ENCODE measurements at places on chromosomes 12 and 14.

GRCh38 chr12:7934889-7935492, 996 bp downstream of the SLC2A3 start:
- no peak for DNase-seq

GRCh38 chr12:64691795-64692583, 67.2 kb downstream of the GNS start:
- no peak for DNase-seq

DNA sequence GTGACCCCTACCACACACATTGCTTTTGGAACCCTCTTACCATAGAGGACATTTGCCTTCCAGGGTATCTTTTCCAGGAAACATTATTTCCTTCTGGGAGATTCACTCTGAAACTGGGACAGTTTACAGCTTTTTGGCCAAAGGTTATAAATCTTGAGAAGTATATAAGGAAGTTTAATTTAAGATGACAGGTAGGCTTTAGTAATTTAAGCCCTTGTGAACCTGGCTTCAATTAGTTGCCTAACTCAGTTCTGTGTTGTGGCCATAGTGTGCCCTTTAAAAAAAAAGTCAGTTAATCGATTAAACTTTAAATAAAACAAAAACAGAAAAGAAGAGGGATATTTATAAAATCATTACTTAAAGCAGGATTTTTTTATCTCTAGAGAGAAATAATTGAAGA, 142.9 kb downstream of the NAV3 start:
- DNase-seq: no peak

DNA sequence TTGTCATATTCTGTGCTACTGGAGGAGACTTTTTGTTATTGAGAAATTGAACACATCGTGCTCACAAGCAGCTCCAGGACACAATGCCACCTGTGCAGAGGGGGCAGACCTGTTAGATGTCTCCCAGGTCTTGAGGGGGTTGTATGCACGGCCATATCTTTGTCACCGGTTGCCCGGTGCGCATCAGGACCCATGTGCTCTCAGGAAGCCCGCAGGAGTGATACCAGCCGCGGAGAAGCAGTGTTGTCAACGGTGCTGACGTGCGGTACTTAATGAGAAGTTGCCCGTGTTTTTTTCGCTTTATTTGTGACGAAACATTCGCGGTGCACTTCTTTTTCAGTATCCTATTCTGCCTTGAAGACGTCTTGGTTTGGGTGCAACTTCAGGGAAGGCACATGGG, 128.2 kb upstream of the RTL1 start:
- no peak for DNase-seq

GRCh38 chr12:14876833-14877232, 8.8 kb downstream of the MGP start:
- DNase-seq: no peak

GRCh38 chr12:88994971-88995370, 357.3 kb downstream of the DUSP6 start:
- DNase-seq: no peak

- no peak for DNase-seq
Observed at GRCh38 chr12:119372540-119372939, 38.0 kb downstream of the CCDC60 start.
